ENCODE measurements at places on chromosomes 4 and X.

DNA sequence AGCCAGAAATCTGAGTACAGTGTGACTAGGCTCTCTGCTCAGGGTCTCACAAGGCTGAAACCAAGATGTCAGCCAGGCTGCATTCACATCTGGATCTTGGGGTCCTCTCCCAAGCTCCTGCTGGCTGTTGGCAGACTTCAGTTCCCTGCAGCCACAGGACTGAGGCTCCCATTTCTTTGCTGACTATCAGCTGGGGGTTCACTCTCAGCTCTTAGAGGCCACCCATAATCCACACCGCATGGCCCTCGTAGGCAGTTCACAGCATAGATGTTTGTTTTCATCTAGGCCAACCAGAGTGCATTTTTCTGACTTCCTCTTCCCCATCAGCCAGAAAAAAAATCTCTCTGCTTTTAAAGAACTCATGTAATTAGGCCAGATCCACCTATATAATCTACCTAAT lies 8.2 kb upstream of the WDR44 start:
- DNase-seq = no peak

DNA sequence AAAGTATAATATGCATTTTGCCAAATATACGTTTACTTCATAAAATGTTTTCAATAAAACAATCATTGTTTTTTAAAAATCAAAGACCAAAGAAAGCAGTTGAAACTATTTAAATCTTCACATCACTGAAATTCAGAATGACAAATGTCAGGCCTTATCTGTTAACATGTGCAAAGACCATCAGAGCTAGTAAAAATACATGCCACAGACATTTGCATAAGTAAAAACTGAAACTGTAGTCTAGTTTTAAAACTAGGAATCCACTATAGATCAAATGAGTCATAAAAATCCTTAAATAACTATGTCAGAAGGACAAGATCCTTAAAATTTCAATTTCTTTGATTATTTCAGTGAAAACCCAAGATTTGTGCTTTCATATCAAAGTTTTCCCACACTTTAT lies 24.8 kb downstream of the KLHL15 start:
- DNase-seq = no peak

DNA sequence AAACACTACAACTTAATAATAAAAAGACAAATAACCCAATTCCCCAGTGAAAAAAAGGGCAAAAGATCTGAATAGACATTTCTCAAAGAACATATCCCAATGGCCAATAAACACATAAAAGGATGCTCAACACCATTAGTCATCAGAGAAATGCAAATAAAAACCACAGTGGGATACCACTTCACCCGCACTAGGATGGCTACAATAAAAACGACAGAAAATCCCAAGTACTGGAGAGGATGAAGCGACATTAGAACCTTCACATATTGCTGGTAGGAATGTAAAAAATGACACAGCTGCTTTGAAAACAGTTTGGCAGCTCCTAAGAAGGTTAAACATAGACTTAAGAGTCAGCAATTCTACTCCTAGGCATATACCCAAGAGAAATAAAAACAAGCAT lies 140.6 kb upstream of the ARX start:
- no peak for DNase-seq

DNA sequence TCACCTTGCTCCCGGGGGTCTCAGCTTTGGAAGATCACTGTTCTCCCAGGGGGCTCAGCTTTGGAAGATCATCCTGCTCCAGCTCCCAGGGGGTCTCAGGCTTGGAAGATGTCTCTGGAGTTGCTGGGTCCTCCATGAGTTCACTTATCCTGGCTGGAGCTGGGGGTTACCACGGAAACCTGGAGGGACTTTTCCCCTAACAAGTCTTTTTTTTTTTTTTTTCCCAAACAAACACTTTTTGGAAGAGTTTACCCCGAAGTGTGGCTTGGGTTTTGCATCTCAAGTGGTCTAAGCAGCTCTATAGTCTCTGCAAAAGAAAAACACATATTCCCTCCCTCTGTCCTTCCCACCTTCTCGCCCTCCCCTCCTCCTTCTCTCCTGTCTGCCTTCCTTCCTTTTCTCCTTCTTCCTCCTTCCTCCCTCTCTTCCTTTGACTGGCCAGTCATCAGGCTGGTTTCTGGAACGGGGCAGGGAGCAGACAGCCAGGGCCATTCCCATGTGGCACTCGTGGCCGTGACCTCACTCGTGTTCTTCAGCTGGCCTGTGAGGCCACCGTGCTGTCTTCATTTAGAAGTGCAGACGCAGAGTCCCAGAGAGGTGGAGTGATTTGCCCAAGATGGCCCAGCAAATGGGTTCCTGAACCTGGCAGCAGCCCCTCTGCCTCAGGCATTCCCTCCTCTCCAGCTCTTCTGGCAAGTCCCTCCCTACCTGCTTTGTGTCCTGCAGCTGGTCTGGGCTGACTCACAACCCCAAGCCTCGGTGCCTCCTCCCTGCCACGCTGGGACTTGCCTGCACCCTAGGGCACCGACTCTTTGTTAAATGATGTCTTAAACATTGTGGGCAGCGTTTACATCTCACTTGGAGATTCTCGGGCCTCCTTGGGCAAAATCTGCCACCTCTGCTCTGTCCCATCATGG lies 25.9 kb upstream of the HMX1 start:
- no peak for DNase-seq

DNA sequence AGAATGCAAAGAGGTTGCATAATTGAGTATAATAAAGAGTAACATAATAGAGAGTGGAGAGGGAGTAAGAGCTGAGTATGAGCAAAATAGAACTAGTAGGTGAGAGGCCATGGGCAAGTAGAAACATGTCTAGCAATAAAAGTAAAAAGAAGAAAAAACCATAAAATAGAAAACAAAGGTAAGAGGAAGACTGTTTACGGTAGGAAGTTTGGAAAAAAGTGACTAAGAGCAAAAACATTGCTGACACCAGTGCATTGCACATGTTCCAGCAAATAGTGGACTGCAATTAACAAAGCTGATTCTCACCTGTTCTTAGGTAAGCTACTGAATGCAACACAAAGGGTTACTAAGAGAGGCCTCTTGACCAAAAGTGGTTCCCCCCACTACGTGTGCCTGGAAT lies 202.9 kb downstream of the TEX13A start:
- no peak for DNase-seq

DNA sequence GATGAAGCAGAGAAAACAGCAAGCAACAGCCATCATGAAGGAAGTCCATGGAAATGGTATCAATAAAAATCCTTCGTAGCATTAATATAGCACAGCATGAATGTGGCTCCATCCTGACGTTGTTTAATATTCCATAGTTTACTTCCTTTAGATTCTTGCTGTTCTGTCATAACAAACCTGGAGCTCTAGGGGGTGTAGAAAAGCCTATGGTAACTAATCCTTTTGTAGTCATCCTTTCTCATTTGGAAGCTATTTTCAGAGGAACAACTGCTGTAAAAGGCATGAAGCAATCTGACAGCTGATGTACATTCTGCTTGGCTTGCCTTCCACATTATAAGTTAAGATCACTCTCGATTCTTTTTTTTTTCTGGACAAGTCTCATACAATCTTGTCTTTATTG lies 914 bp downstream of the MYOZ2 start:
- no peak for DNase-seq

GRCh38 chr4:109760682-109761081 lies 30.8 kb upstream of the PLA2G12A start:
- DNase-seq = no peak

- DNase-seq = no peak
These were observed 48.1 kb upstream of the ENPP6 start for GRCh38 chr4:184265546-184266351.

DNA sequence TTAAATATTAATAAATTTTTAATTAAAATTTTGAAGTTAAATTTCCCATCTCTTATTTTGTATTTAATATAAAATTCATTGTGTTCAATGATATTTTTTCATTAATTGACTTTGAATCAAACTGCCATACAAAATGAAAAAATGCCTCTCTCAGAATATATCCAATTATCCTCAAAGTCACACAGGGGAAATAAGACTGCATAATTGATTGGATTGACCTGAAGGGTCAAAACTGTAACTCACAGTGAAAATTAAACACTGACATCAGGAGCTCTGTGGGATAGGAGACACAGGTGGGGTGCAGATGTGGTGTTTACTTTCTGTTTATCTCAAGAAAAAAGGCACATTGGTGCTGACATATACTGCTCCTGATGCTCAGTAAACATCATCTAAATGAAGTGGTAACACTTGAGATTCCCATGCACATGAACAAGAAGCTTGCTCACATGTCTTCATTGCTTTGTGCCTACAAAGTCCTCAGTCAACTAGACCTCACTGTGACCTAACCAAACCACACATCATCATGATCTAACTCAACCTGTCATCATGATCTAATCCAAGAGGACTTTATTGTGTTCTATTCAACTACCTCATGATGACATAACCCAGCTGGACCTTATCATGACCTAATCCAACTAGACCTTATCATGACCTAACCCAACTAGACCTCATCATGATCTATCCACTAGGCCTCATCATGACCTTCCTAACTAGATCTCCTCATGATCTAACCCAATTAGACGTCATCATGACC lies 83.7 kb downstream of the DHRSX start:
- DNase-seq = no peak

- no peak for DNase-seq
These were observed 772.3 kb downstream of the FAT4 start for GRCh38 chr4:126087101-126087500.

DNA sequence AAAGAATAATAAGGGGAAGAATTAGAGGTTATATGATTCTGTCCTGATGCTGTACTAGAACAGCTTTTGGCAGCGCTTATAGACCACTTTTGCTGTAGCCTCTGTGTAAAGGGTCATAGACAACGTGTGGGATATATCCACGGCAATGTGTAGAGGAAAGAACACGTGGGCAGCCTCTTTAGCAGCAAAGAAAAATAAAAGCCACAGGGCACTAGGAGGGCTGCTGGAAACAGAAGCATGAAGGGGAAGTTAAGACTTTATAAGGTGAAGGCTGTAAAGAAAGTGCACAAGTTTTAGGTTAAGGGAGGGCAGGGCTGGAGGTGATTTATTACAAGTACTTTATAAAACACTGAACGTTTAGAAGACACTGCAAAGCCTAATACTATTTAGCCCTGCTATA lies 20.1 kb upstream of the PHEX start:
- no peak for DNase-seq

DNA sequence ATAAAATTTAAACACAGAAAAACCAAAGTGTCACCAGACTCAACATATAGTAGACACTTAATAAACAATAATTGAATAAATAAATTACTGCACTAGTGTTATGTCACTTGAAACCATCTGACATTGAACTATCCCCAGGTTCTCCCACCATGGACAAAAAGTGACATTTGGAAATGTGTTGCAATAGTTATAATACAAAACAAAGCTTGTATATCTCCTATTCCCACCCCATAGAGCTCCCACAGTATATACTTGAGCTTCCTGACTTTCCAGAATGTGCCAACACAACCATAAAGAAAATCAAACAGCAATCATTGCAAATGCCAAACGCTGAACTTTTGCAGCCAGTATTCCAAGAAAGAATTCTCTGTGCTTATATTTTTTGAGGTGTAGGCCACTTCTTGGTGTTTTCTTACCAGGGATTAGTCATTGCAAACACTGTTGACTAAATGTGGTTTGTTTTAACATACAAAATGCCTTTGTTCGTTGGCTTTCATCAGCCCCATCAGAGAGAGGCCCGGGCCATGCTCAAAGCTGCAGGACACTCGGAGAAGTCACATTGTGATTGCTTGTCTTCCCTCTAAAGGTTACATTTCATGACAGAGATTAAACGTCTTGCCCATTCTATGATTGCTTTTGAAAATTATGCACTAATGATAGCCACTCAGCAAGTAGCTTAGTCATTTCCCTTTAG lies 33.8 kb downstream of the PPARGC1A start:
- no peak for DNase-seq

DNA sequence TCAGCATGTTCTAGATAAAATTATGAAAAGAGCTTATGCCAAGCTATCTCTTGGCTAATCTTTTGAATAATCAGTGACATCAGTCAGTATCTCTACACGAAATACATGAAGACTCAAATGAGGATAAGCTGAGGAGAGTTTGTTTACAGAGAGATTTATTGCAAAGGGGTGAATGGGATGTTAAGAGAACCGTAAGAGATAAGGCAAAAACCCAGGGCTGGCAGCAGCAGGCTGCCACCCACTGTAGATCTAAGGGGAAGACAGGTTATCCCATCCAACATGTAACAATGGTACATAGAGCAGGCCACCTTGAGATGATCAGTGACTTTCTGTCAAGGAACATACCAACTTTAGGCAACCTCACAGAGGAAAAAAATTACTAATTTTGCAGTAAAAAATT lies 432.1 kb upstream of the NR3C2 start:
- no peak for DNase-seq

DNA sequence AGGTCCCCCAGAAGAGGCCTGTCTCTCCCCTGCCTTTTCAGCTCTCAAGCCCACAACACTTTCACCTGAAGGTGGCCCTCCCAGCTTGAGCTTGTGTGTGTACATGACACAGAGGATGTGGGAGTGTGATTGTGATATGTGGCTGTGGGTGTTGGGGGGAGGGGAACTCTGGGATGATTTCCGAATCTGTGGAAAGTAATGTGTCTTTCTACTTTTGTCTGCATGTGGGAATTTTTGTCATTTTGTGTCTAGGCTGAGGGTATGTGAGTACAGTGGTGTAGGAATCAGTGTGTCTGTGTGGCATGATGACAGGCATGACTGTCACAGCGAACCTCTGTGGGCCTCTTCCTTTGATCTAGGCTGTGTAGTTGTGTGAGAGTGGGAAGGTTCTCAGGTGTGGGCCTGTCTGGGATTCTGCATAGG lies 6.4 kb downstream of the SYP start:
- no peak for DNase-seq

GRCh38 chrX:24243692-24244091 lies 70.2 kb downstream of the SUPT20HL2 start:
- no peak for DNase-seq

DNA sequence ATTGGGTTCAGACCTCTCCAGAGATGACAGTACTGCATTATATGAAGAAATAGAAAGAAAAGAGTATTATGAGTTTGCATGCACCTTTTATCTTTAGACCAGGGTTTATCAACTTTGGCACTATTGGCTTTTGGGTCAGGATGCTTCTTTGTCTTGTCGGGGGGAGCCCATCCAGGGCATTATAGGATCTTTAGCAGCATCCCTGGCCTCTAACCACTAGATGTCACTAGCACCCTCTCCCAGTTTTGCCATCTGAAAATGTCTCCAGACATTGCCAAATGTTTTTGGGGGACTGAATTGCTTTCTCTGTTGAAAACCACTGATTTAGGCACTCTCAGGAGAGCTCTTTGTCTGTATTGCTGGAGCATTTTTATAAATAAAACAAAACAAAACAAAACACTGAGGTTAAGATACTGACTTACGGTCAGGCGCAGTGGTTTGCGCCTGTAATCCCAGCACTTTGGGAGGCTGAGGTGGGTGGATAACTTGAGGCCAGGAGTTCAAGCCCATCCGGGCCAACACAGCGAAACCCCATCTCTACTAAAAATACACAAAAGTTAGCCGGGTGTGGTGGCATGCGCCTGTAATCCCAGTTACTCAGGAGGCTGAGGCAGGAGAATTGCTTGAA lies 23.6 kb downstream of the CA5B start:
- no peak for DNase-seq

GRCh38 chrX:71612256-71612655 lies 6.1 kb downstream of the CXCR3 start:
- no peak for DNase-seq

Measured in stimulated activated CD8-positive, alpha-beta memory T cell treated with anti-CD3 and anti-CD28 coated beads, Interleukin-12 subunit alpha, Interleukin-12 subunit beta, amount 100 ng/mL, for 4 hours (primary cell).